OCI-LY7 (cell line): ENCODE measurements at places on chromosomes 13 and 19.

DNA sequence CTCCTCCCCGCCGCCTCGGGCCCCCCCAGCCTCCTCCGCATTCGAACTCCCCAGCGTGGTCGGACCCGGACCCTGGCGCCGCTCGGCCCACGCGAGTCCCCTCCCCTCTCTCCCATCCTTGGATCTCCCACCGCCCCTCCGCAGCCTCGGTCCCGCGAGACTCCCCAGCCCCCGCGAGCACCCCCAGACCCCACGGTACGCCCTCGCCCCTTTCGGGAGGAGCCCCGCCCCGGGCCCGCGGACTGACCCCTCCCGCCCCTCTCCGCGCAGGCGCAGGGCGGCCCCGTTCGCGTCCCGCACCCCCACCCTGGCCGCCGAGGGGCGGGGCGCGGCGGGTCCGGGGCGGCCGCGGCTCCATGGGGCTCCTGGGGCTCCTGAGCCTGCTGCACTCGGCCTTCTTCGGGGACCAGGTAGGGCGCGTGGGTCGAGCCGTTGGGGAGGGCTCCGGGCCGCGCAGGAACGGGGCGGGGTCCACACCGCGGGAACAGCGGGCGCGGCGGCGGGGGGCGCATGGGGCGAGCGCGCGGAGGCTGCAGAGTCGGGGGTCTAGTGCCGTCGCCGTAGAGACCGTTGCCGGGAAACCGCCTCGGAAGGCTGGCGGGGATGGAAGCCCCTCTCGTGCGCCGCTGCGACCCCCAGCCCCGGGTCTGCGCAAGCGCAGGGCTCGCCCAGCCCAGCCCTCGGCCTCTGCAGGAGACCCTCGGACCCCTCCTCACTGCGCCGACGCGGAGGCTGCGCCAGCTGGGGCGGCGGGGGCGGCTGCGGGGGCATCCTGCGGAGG, 3.8 kb upstream of the APC2 start:
- no peak for DNase-seq

DNA sequence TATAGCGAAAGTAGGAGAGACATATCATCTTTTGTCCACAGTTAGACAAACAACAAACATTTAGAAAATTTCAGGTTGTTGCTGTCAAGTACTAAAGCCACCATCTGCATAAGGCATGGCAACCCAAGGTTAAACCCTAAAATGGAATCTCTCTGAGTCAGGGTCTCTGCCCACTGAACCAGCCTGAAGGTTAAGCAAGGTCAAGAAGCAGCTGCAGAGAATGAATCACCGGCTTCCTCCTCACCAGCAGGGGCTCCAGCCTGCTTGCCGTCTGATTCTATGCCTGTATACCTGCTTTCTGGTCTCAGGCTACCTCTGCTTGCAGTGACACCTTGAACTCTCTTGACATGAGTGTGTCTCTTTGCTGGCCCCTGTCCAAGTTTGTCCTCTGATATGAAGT, 726.2 kb upstream of the SGCG start:
- no peak for DNase-seq

- no peak for DNase-seq
Measured at GRCh38 chr19:41935760-41936415, 7.6 kb upstream of the ERFL start.

DNA sequence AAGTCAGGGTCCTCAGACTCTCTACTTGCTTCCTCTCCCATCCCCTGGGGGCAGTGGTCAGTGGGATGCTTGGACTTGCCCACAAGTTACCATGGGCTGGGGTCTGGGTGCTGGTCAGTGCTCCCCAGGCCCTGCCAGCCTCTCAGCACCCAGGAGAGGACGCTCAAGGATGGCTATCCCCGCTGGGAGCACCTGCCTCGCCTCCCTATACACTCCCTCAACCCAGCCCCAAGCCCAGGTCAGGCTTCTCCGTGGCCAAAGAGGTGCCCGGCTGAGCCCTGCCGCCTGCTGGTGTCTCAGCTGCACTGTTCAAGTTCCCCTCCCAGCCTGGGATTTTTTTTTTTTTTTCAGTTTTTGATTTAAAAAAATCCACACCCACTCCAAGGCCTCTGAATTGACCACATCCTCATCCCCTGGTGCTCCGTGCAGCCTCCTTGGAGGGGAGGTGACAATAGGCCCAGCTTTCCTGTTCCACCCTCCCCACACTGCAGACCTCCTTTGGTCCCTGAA, 10.8 kb downstream of the F2RL3 start:
- DNase-seq: peak; percentile 62

- DNase-seq: no peak
Measured at GRCh38 chr19:17719730-17720400, 585 bp downstream of the MAP1S start.

GRCh38 chr13:102236830-102237229, 165.0 kb downstream of the FGF14 start:
- no peak for DNase-seq

GRCh38 chr13:21071924-21072323, 10.5 kb upstream of the LATS2 start:
- DNase-seq: no peak

GRCh38 chr19:18731562-18732008, 48.1 kb downstream of the CRTC1 start:
- DNase-seq: no peak

DNA sequence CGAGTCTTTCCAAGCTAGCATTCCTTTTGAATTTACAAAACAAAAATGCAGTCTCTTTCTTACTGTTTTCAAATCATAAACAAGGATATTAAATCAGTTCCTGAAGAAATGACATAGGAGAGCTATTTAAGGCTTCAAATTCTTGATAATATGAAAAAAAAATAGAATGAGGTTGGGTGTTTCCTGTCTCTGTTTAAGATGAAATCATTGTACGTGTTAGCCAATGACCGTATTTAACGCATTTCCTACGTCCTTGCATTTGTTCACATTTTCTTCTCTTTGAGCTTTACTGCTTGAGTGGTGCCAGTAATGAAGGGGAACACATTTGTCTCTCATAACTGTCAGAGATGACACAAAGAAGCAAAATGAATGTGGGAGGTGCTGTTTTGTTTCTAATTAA, 821.3 kb downstream of the DIAPH3 start:
- no peak for DNase-seq

GRCh38 chr13:98868932-98869331, 108.9 kb downstream of the DOCK9 start:
- no peak for DNase-seq

GRCh38 chr13:43023289-43023963, at the start of gene DNAJC15:
DNAJC15 (plus strand) TSS chr13:43023586; CDS start chr13:43023627, 41 bp downstream.
- DNase-seq: peak; percentile 27

DNA sequence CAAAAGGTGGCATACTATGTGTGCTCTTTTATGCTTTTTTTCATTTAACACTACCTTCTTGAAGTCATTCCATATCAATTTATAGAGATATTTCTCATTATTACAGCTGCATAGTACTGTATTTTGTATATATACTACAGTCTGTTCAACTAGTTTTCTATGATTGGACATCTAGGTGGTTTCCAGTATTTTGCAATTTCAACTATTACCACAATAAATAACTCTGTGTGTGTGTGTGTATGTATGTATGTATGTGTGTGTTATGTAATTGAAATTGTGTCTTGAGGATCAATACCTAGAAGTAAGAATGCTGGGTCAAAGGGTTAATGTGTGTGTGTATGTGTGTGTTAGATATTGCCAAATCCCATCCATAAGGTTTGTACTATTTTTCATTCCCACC, 7.0 kb downstream of the LPAR6 start:
- no peak for DNase-seq

GRCh38 chr13:81293594-81294164, 952.8 kb upstream of the SPRY2 start:
- DNase-seq: no peak

GRCh38 chr19:35106291-35106583, 9.4 kb upstream of the FXYD3 start:
- DNase-seq: no peak

DNA sequence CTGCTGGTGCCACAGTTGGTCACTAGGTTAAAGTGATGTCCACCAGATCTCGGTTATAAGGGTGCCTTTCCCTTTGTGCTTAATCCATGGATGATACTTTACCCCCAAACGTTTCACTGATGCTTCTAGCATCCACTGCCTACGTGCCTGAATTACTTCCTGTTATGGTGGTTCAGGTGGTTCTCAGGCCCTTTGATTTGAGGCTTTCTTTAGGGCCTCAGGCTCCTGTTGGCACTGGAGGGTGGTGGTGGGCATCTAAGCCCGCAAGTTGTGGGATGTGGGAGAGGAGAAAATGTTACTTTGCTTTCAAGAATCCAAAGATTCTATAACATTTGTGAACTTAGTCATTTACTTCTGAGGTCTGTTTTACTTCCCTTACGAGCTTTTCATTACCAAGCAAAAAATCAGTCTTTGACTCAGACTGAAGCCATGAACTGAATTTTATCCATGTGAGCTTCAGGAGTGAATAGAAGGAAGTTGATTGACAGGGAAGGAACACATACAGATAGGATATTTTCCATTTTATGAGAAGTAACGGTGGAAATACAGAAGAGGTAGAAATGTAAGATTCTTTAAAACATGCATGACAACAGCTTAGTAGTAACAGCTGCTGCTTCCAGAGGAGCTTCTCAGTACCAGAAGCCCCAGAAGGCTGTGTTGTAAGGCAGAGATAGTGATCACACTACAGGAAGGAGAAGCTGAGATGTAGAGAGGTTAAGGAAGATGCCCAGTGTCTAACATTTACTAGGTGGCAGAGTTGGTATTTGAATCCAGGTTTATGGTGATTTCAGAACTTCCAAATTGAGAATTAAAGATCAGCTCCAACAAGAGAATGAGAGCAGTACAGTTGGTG, 65.0 kb downstream of the ARHGEF7 start:
- DNase-seq: no peak

GRCh38 chr13:98534821-98535220, 42.1 kb downstream of the STK24 start:
- DNase-seq: no peak

GRCh38 chr13:113857531-113858195, 6.2 kb downstream of the GAS6 start:
- DNase-seq: no peak

DNA sequence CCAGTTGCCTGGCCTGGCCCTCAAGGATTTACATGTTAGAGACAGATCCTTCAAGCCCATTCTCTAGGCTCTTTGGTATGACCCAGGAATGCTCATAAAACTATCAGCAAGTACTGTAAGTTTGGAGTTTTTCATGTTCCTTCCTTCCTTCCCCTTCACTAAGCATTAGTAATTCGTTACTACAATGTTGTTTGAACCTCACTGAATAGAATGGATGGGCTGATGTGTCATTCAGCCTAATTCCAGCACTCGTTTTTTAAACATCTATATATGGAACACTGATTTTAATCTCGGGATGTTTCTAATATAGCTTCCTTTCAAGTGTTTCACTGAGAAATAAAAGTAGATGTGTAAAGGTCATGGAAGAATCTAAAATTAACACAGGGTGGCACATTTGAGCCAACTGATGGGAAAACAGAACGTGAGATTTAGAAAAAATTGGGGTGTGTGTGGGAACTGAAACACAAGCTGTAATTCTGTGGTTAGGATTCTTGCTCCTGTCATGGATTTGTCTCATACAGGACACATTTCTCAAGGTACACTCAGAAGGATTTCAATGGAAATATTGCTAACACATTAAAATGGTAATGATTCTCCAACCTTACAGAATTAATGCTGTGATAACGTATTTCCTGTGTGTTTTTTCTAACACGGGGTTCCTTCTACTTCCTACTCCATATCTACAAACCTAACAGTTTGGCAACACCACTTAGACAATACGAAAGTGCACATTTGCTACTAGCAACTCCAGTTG, 93.4 kb downstream of the FLT1 start:
- no peak for DNase-seq

DNA sequence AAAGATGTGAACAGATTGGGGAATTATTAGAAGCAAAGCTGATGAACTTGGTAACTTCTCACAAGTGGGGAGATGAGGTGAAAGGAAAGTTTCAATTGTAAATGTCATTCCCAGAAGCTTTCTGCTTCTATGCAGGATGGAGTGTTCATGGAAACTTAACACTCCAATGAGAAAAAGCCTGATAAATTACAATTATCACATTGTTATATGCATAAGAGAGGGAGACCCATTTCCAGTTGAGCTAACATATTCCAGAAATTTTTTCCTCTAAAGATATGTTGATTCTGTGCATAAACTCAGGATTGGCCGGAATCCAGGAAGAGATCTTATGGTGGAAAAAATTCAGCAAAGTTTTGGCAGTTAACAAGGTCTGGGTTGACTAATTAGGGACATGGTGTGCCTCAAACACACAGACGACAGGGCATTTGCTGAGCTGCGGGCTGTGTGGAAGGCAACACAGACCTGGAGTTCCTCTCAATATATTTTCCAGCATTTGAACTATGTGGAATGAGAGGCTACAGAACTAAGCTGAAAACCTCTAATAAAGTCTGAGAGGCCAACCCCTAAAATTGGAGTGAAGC, 64.9 kb upstream of the FGF14 start:
- no peak for DNase-seq

DNA sequence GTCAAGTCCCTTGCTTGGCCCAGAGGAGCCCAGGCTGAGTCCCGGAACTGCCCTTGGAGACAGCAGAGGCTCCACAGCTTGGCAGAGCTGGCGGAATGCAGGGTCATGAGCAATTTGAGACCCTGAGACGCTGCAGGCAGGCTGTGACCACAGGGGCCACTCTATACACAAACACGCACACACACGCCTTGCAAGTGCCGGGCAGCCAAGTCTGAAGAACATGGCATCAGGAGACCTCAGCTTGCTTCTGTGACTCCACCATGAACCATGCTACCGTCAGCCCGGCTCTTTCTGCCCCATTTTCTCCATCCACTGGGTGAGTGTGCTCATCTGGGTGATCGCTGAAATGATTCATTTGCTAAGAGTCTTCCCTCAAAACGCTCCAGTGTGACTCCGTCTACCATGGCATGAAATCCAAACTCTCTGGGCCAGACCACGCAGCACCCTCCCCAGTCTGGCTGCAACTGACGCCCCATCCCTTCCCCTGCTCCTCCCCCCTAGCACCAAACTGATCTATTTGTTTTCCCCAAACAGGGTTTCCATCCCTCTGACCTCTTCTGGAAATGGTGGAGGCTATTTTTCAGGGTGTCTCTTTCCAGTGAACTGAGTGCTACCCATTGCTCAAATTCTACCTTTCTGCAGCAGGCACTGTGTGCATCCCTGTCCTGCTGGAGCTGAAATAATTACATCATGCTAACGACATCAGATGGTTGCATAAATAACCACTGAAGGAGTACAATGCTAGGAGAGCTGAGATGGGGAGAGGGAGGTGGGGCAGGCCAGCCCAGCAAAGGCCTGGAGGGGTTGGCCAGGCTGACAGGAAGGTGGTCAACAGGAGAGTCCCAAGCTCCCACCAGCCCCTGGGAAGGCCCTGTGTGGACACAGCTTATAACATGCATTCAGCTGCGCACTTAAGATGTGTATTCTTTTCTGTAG, 3.1 kb downstream of the CARS2 start:
- DNase-seq: no peak

- DNase-seq: no peak
Measured at GRCh38 chr19:38425222-38425809, 703 bp downstream of the RASGRP4 start.
